Testis (tissue), 5 donors: ENCODE measurements at places on chromosomes 7 and 10. TPM values are rescaled to one million over a fixed set of nuclear protein-coding genes. Genes with fewer than 3 reads are reported as not detected.

Gene NET1
- 40.7 TPM for total RNA-seq

DNA sequence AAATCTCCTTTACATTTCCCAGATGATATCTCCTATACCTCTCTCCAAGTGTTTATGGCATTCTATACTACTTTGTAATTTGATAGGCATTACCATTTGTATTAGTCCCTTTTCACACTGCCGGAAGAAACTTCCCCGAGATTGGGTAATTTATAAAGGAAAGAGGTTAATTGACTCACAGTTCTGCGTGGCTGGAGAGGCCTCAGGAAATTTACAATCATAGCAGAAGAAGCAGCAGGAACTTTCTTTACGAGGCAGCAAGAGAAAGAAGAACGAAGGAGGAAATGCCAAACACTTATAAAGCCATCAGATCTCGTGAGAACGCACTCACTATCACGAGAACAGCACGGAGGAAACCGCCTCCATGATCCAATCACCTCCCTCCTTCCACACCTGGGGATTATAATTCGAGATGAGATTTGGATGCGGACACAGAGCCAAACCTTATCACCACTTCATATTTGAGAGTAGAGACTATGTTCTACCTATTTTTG, 1194.6 kb downstream of the SORCS1 start:
- peak; percentile 23 for DNase-seq

- DNase-seq: no peak
Measured at GRCh38 chr7:49187543-49188268, 263.4 kb downstream of the CDC14C start.

- no peak for DNase-seq
Measured at GRCh38 chr7:43933902-43934560, 7.8 kb downstream of the UBE2D4 start.

Gene CPA2
- 1.4 TPM for total RNA-seq

DNA sequence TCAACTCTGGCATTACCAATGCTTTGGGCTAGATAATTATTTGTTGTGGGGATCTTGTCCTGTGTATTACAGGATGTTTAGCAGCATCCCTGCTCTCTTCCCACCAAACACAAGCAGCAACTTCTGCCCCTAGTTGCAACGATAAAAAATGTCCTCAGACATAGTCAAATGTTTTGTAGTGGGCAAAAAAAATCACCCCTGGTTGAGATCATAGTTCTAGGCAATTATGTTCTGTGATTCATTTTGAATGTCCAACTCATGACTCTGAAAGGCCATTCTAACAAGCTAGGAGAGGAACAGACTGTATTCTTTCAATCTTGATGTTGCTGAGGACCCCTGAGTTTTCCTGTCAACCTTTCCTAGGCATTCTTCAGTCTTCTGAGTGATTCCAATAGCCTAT, 79.5 kb downstream of the RTKN2 start:
- DNase-seq: no peak

- DNase-seq: no peak
Measured at GRCh38 chr7:157596881-157597280, 260.1 kb downstream of the DNAJB6 start.
